ENCODE measurements at places on chromosomes 7 and 10.

GRCh38 chr10:47098238-47098637, 187.0 kb downstream of the PTPN20 start:
- DNase-seq: no peak

DNA sequence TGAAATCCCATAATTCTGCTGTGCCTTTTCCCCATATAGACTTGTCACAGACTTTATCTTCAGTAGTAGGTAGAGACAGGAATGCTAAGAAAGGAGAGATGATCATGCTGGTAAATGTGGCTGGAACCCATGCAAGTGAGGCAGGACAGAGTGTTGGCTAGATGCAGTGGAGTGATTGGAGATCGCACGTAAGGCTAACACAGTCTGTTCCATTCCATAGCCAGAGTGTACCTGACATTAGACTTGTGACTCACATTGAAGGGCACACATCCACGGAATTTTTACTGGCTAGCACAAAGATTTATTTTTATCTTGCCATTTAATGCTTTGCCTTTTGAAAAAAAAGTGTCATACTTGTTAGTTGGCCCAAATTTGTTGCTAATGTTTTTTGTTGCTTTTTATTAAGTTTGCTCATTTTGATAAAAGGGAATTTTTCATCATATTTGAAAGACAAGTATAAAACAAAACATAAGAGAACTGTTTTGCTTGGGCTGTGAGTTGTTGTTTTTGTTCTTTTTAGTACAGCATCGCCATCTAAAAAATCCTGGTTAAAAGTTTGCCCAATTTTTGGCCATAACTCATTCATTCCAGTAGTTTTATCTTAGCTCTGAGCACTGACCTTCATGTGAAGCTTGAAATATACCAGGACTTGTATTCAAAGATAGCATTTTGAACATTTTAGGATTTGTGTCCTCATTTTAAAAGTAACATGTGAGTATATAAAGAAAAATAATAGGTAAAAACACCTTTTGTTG, 81.0 kb downstream of the CPED1 start:
- no peak for DNase-seq

DNA sequence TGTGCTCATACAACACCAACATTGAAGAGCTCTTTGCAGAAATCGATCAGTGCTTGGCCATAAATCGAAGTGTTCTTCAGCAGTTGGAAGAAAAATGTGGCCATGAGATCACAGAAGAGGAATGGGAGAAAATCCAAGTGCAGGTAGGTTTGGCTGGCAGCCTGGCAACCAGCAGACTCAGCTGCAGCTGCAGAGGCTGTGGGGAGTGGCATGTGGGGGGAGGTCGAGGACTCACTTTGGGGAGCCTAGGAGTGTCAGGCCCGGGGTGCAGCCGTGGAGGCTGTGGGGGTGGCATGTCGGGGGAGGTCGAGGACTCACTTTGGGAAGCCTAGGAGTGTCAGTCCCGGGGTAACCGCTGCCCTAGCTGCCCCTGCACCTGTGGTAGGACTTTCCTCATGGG, 35.1 kb downstream of the RNF32 start:
- no peak for DNase-seq

GRCh38 chr10:28411648-28412047, 108.8 kb upstream of the MPP7 start:
- DNase-seq: peak; percentile 9

GRCh38 chr7:12423997-12424745, 20.5 kb upstream of the VWDE start:
- no peak for DNase-seq

DNA sequence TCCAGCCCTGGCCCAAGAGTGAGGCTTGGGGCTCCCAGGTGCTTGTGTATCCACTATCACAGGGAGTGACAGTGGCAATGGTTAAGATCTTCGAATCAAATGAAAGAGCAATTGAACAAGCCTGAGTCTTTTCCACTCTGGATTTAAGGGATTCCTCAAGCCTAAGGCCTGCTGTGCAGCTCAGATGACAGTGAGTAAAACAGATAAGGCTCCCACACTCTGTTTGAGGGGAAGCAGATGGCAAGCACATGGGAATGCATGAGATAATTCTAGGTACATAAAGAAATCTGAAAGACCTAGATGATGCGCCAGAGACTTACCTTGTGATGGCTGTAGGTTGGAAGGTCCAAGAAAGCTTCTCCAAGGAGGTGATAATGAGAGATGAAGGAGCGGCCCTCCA, 95.0 kb downstream of the LRRC18 start:
- DNase-seq: no peak

DNA sequence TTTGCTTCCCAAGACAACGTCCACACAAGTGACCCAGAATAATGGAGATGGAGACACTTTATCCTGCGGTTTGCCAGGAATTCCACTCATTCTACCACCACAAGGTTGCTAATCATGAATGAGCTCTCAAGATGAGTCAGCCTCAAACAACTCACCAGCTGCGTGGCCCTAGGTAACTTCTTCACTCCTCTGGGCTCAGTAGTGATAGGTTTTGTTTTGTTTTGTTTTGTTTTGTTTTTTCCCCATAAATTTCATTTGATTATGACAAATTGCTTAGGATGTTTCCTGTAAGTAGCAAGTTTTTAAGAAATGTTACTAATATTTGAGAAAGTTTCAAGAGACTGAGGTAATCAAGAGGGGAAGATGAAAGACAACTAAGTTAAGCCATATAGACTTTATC, 286.8 kb downstream of the PARD3 start:
- no peak for DNase-seq
